ENCODE measurements at places on chromosomes 7 and 10.
A peak's percentile ranks its signal among the peaks of the same experiment; 100 is the strongest.

- DNase-seq, result no peak
These were observed 41.3 kb upstream of the PPP2R2D start for GRCh38 chr10:131859341-131860020.

DNA sequence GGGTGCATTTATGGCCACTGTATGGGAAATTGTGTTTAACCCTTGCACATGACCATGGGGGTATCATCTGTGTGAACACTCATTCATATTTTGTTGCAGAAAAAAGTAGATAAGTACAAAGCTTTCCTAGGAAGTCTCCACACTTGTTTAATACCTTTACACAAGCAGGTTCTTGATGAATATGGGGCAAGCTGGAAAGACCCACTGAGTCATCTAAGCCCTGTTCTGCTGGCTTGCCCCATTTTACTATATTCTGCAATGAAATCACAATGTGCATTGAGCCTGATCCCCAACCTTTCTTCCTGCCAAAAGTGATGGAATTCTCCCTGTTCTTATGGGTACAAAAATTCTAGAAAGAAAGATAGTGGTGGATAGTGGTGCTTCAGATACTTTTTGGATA, 99.8 kb downstream of the CCDC71L start:
- DNase-seq, result no peak

DNA sequence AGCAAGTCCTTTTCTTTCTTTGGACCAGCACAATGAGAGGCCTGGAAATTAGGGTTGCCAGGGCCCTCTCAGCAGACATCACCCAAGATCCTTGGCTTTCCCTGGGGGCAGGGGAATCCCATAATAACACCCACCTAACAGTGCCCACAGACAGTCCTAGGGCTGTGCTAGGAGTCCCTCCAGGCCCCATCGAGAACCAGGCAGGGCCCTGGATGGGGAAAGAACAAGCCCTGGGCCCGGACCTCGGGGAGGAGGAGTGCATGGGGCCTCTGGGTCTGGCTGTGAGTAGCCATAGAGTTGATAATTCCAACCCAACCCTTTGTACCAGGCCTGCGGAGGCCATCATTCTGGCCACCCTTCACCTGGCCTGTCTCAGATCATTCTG, 201.2 kb upstream of the ZMIZ1 start:
- no peak for DNase-seq

GRCh38 chr10:87842220-87842641, 21.1 kb downstream of the KLLN start:
- DNase-seq, result peak; percentile 78

DNA sequence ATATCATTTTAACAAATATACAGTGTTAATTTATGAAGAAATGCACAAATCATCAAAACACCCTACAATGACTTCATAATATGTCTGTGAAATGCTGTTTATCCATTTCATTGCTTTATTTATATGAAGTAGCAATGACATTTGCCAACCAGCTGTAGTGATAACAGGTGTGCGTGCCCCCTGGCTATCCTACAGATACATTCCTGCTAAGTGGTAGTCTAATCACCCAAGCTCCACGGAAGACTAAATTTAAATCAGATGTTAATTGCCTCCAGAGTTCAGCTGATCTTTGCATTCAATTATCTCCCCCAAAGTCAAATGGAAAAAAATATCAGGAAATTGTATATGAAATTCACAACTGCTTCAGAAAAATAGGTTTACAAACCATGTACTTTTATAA, 1164.2 kb upstream of the LRRN3 start:
- no peak for DNase-seq

DNA sequence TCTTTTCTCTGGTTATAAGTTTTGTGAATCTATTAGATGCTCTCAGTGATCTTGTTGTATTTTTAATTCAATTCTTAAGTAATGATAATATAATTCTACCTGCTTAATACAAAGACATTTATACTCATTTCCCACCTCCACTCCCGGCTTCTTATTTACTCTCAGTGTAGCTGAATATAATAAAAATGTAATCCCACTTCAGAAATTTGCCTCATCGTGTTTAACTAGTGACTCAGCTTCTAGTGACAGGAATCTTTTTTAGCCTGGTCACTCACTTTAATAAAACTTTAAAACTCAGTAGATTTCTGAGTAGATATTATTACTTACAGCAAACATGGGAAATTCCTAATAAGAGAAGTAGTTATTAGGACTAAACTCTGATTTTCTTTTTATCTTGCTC, 1506.2 kb upstream of the LRRTM3 start:
- DNase-seq, result peak; percentile 75

DNA sequence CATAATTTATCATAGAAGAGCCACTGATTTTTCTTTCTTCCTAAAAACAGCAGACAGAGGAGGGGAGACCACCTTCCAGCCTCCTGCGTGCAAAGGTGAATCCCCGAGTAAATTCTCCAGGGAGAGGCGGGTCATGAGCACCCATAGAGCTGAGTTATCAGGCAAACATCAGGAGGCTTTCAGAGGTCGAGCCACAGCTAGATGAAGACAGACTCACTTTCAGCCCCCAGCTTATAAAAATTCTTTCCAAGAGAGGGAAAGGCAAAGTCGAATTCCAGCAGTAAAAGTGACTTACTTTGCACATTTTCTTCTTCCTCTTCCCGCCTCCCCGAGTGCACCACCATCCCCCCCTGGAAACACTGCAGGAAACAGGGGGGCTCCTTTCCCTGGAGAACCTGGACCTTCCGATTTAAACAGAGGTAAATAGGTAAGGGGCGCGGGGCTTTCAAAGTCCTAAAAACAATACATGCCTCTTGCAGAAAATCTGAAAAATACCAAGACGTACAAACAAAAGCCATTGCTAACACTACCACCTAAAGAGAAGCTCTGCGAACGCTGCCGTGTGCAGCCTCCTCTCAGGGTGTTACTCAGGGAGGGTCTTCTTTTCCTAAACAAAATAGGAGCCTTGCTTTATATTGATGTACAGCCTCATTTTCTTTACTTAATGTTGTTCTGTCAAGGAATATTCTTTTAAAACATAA, 163.8 kb downstream of the SVIL start:
- no peak for DNase-seq

- no peak for DNase-seq
These were observed 335.3 kb downstream of the MAGI2 start for GRCh38 chr7:79118143-79118542.

- no peak for DNase-seq
These were observed 927 bp upstream of the MKX start for GRCh38 chr10:27746397-27747095.

GRCh38 chr7:155298288-155298833, 683 bp downstream of the INSIG1 start:
- peak; percentile 71 for DNase-seq

GRCh38 chr7:35498416-35498815, 196.5 kb downstream of the HERPUD2 start:
- DNase-seq, result no peak

DNA sequence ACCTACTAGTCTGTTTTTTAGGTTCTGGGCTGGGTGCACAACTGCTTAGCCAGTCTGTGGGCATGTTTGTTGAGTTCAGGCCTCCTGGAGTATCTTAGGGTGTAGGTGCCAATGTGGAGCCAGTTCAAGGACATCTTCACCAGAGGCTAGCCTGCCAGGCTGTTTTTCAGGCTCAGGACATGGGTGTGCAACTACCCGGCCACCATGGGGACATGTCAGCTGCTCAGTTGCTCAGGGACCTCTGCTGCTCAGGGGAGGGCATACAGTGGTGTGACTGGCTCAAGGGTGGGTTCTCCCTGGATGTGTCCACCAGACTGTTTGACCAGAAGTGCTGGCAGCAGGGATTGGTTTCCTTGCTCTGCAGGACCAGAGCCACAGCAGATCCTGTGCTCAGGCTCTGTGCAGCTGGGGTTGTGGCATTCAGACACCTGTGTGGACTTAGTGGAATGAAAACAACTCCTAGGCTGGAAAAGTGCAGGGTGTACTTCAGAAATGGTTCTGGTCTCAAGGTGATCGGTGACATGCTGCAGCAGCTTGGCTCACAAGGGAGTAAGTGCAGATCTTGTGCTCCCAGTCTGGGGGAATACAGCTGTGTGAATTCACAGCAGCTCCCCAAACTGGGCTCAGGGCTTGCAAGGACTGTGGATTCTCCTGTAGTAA, 44.8 kb downstream of the PALS2 start:
- DNase-seq, result peak; percentile 12

DNA sequence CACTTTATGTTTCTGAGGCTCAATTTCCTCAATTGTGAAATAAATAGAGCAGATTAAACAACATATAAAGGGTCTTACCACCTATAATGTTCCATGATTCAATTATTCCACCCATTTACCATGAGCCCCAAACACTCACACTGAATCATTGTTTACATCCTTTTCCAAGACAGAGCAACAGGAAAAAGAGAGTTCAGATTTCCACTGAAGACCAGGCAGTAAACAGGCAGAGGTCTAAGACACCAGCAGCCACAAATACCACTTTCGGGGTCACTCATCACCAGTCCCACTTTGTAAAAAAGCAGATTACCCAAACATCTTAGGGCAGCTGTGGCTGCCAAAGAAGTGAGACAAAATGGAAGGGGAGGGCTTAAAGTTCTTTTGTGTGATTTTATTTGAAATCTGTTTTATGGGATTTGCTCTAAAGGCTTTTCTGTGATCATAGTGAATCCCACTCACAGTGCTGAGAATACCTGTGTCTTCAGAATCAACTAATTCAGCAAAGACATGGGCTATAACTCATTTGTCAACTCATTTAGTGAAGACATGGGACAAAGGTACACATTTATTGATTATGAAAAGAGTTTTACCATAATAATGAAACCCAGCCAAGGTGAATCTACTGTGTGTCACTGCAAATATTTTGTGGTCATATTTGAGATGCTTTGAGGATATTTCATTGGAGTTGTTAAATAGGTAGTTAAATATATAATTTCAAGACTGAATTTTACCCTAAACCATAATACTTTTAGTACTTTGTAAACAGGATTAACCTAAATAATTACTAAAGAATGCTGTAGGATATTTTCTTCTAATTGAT, 24.8 kb upstream of the DLD start:
- DNase-seq, result no peak

DNA sequence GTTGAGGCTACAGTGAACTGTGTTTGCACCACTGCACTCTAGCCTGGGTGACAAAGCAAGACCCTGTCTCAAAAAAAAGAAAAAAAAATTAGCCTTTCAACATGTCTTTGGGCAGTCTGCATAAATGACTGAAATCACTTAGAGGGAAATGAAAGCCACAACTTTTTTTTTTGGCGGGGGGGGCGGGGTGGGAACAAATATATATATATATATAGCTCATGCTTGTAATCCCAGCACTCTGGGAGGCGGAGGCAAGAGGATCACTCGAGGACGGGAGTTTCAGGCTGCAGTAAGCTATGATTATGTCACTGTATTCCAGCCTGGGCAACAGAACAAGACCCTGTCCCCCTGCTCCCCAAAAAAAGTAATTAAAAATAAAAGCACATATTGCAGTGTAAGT, 23.4 kb upstream of the MICU1 start:
- no peak for DNase-seq

GRCh38 chr7:147911201-147911601, 679.4 kb upstream of the C7orf33 start:
- DNase-seq, result no peak

DNA sequence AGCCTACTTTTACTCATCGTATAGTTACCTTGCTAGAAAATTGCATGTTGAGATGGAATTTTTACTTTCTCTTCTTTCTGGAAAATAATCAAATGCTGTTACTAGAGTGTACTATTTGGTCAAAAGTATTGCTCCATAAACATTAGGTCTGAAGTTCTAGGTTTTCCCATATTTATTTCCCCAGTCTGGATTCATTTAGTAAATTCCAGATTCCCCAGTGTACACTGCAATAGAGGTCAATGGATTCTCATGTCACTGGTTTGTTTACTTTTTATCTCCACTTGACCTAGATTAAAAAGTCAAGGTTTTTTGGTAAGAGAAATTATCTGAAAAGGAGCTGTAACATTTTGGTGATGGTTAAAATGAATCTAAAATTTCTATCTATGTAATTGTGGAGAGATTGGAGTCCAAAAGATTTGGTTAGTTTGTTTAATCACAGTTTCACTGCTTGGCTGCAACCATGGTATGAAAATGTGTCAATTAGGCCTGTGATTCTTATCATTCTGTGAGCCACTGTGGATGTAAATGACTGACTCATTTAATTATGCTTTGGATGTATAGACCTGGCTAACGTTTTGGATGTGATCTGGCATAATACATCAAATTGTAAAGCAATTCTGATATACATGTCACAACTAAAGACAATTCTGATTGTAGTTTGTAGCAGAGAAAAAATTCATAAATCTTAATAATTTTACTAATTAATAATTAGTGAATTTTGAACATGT, 32.7 kb upstream of the STEAP4 start:
- DNase-seq, result peak; percentile 45

- no peak for DNase-seq
These were observed 382.4 kb downstream of the SORCS3 start for GRCh38 chr10:105023211-105024111.

- DNase-seq, result no peak
These were observed 79.5 kb upstream of the PRSS58 start for GRCh38 chr7:142337054-142338001.

DNA sequence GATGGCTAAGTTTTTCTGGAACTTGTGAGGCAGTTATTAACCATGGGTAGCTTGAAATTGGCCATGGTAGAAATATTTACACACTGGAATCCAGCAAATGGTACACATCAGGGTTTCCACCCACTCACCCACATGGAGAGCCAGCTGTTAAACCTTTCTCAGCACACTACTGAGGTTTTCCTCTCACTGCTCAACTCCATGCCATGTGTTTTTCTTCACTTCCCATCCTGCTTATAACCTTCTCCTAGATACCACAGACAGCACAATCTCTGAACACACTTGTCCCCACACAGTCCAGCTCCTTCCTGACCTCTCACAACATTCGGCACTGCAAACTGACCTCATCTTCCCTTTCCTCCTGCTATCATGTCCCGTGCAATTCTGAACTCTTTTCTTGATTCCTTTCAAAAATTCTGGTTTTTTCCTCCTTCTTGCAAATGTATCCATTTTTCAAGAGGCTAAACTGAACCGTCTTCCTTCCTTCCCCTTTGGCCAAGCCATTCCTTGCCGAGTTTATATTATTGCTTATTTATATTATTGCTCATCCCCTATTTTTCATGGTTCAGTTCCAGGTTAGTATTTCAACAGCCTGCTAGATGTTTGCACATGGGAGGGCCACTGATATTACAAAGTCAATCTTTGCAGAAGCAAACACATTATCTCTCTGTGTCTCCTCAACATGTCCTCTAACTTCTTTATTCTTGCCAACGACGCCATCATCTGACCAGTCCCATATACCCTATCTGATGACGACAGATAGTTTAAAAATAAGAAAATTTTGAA, 606.4 kb downstream of the SORCS1 start:
- DNase-seq, result peak; percentile 6

DNA sequence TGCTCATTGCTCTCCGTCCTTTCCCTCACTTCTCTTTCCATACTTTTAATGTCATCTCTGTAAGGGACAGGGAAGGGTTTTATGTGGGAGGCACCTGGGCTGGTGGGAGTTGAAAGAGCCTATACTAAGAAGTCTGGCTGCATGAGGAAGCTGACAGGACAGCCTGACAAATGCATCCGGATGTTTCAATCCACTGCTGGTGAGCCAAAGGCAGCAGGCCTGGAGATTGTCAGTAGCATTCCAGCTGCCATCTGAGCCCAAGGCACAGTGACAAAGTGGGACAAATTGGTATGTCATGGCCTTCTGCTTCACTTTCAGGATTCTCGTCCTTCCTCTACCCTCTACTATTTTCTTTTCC, 218.4 kb downstream of the STK31 start:
- DNase-seq, result no peak
